ENCODE measurements at places on chromosomes 11 and 22. TPM values are rescaled to one million over a fixed set of nuclear protein-coding genes. Genes with fewer than 3 reads are reported as not detected.
A peak's percentile ranks its signal among the peaks of the same experiment; 100 is the strongest.

DNA sequence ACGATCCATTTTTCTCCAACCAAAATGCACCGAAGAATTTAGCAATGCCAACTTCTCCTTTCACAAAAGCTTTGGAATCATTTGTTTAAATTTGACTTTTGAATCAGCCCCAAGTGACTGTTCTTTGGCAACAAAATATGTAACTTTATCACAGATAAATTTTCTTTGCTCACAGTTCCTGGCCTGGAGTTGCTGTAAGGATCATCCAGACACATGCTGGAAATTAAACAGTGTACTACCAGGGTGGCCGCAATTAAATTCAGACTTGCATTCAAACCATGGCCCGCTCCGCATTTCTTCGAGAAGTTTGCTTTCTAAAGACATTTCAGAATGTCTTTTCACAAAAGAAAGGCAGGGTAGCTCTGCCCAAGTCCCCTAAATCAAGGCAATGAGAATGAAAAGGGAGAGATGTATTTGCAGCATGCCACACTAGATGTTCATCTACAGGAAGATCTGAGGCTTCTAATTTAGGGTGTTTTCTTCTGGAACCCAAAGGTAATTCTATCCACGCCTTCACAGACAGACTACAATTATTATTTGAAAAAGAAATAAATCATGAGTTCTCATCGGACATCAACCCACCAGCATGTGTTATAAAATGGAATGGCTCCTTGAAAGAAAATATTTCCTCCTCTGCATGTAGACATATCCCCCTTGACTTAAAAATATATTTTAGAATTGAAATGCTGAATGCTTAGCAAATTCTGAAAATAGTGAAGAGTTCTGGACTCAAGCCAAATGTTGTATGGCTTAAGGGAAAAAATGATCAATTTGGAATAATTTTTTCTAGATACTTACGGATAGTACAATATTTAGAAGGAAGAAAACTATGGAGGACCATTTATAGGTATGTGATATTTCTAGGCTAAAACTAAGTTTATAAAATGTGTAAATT, 189.7 kb upstream of the BLID start:
- DNase-seq = no peak
- no peaks in the 10 kb centered on the region for H3K27me3 ChIP-seq
- peaks cover 8% of the 10 kb centered on the region for H3K4me1 ChIP-seq
- H3K27ac ChIP-seq = peak overlapping the region; percentile 25

DNA sequence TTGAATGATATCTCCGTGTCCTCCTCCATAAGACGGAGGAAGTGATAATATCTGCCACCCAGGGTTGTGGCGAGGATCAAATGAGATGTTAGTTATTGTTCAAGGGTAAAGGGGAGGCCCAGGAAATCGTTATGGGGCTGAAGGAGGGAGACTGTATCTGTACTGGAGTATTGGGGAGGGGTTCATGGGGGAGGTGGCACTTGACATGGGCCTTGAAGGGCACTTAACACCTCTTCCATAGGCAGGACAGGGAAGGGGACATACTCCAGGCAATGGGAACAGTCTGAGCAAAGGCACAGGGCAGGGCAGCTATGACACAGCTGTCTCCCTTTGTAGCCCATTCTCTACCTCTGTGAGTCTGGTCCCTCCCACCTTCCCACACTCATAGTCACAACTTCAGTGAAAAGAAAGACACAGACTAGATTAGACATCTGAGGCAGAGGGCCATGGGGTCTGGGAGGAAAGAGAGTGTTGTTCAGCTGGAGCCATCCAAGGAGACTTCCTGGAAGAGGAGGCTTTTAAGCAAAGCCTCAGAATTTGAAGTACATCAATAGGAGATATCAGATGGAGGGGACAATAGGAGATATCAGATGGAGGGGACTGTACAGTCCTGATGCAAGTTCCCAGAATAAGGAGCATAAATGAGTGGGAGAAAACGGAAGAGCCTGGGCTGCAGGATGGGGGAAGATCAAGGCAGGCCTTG, 15.8 kb upstream of the DGKZ start:
- peaks cover 17% of the 10 kb centered on the region for H3K4me1 ChIP-seq
- H3K4me3 ChIP-seq = no peak overlapping the region
- peaks cover 12% of the 10 kb centered on the region for H3K27me3 ChIP-seq
- DNase-seq = no peak
- H3K27ac ChIP-seq = no peak overlapping the region
- no peaks in the 10 kb centered on the region for H3K36me3 ChIP-seq

Gene NAV2
- 25.3 TPM for total RNA-seq

DNA sequence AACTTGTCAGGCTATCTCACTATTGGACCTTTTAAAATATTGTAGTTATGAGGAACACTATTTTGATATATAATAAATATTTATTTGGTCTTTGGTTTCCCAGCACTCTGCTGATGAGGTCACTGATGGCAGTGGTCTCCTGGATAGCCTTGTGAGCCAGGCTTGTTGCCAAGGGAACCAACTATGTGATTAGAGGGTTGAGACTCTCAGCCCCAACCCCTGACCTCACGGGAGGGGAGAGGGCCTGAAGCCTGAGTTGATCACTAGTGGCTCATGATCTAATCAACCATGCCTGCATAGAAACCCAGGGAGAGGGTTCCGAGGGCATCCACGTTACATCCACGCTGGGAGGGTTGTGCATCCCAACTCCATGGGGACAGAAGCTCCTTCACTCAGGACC, 10.8 kb downstream of the PANX1 start:
- peaks cover 50% of the 10 kb centered on the region for H3K4me1 ChIP-seq
- H3K36me3 ChIP-seq = no peaks in the 10 kb centered on the region
- no peaks in the 10 kb centered on the region for H3K27me3 ChIP-seq
- no peak for DNase-seq
- H3K4me3 ChIP-seq = no peak overlapping the region
- no peak overlapping the region for H3K27ac ChIP-seq

- H3K4me1 ChIP-seq = peaks cover 8% of the 10 kb centered on the region
These were observed 40.8 kb upstream of the ST14 start for GRCh38 chr11:130118636-130119387.

Gene OR4D5
- not detected for total RNA-seq

Gene IL18
- 48.6 TPM for total RNA-seq

Gene SLC22A25
- 0.98 TPM for total RNA-seq

Gene PGA3
- total RNA-seq = 2.5 TPM

Gene PGA4
- total RNA-seq = 7.6 TPM

GRCh38 chr11:68503792-68504191, 43.2 kb downstream of the PPP6R3 start:
- no peak overlapping the region for H3K27ac ChIP-seq
- DNase-seq = no peak
- no peak overlapping the region for H3K4me3 ChIP-seq
- H3K36me3 ChIP-seq = no peaks in the 10 kb centered on the region
- peaks cover 92% of the 10 kb centered on the region for H3K4me1 ChIP-seq
